ENCODE measurements at places on chromosomes 1 and 21.

DNA sequence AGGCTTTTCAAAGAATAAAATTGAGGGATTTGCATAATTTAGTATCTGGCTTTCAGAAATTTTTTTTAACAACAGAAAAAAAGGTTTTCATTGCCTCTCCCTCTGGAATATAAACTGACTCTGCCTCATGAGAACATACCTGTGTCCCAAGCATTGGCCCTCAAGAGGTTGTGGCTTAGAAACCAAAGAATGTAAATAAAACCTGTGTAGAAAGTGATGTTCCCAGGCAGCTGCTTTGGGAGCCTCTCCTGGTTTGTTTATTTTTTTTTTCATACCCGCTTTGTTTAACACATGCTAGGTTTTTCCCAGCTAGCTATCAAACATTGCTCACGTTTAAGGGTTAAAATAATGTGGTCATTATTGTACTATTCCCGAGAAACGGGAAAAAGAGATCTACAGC lies 40.5 kb upstream of the IFNAR2 start:
- no peak for DNase-seq

DNA sequence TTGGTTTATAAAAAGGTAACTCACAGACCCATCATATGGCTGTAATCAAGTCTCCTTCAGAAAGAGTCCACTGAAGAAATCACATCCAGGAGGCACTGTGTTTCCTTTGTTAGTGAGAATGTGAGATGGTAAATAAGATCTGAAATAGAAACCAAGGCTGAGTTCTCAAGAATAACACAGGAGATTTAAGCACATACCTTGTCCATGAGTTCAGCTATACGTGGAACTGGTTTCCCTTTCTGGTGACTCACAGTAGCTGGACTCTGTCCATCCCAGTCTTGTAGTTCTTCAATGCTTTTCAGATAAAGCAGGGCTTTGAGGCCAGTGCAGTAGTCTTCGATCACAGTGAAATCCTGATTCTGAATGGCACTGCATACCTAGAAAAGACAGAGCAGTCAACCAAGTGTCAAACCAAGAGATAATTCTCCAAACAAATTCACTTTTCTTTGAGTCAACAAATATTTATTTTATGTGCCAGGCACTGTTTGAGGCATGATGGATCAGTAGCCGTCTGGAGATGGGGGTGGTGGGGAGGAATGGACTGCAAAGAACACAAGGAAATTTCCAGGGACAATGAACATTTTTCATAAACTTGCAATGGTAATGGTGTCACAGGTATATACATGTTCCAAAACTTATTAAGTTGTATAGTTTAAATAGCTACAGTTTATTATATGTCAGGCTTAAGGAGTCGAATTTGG lies 471.4 kb downstream of the PTBP2 start:
- DNase-seq, result peak; percentile 83

DNA sequence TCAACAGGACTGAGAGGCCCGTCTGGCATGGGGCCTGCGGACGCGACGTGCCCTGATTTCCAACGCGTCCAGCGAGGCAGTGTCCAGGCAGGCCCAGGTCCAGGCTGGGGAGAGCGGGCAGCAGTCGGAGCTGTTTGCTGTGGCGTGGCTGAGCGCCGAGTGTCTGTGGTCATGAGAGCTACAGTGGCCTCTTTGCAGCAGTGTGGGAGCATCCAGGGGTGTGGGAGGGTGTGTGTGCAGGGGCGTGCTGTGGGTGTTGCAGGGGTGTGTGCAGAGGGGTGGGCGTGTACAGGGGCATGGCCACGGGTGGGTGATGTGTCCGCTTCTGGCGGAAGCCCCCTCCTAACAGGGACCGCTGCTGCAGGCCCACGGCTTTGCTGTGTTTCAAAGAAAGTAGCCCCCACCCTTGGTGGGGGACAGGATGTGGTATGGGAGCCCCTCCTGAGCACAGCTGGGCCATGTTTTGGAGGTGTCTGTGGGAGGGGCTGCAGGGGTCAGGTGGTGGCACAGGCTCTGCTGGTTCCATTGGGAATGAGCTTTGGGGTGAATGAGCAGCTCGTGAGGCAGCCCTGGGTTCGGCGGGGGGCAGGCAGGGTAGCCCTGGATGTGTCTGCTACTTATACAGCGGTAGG lies 17.7 kb downstream of the PLCH2 start:
- DNase-seq, result no peak

DNA sequence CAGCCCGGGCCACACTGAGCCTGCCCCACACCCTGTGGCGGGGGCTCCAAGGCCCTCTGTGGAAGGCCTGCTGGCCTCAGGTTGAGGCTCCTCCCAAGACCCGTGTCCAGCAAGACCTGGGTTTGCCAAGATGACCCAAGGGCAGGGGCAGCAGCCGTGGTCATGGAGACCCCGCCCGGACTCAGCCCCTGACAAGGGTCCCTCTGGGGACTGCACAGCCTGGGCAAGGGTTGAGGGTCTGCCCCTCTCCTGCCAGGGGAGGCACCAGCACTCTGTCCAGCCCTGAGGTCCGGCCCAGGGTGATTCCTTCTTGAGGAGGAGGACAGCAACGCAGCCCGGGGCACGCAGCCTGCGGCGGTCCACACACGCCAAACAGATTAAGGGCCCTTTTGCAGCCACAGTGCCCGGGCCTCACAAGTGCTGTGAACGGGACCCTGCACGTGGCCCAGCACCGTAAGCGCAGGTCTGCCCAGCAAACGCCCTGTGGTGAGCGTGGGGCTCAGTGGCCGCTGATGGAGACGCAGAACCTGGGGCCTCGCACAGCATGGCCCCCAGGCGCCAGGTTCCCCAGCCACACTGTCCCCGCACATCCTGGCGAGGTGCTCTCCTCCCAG lies 3.4 kb downstream of the SPATC1L start:
- no peak for DNase-seq

DNA sequence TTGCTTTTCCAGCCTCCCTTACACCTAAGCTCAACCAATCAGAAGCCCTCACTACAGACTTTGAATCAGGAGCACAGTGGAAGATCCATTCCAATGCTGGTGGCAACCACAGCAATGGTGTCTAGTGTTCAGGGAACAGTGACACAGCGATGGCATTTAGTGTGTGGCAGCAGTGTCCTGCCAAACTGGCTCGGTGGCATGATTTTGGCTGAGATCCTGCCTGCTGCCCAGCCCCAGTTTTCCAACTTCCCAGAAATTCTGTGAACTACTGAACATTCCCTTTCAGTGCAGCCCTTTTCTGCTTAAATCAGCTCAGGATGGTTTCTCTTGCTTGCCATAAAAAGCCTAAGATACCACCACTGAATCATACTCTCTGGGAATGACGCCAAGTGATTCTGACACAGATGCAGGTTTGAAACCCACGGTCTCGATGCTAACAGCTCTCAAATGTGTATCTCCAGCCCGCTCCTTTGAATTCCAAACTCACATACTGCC lies 8.8 kb downstream of the ASAP3 start:
- DNase-seq, result peak; percentile 68

- DNase-seq, result peak; percentile 41
Measured at GRCh38 chr21:35059742-35060141, 10.6 kb upstream of the RUNX1 start.

GRCh38 chr1:6414881-6415626 lies 4.7 kb downstream of the HES2 start:
- no peak for DNase-seq

GRCh38 chr1:51969038-51969705 lies 21.3 kb downstream of the RAB3B start:
- peak; percentile 73 for DNase-seq

- no peak for DNase-seq
Measured at GRCh38 chr1:20371883-20372282, 81.2 kb downstream of the VWA5B1 start.

DNA sequence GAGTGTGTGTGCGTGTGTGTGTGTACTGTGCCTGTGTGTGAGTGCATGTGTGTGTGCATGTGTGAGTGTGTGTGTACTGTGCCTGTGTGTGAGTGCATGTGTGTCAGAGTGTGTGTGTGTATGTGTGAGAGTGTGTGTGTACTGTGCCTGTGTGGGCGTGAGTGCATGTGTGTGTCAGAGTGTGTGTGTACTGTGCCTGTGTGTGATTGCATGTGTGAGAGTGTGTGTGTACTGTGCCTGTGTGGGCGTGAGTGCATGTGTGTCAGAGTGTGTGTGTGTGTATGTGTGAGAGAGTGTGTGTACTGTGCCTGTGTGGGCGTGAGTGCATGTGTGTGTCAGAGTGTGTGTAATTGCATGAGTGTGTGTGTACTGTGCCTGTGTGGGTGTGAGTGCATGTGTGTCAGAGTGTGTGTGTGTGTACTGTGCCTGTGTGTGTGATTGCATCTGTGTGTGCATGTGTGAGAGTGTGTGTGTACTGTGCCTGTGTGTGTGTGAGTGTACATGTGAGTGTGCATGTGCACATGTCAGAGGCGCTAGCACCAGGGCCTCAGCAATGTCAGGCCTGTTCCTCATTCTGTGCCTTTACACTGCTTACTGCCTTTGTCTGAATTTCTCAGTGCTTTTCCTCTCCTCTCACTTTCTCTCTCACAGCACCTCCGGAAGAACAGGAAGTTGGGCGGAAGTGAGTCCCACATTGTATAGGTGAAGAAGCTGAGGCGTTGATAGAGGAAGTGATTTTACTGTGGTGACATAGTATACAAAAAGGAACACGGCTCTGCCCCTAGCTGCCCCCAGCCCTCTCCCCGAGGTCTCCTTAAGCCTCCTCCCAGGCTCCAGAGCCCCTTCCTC lies 4.9 kb downstream of the SLC5A9 start:
- no peak for DNase-seq

DNA sequence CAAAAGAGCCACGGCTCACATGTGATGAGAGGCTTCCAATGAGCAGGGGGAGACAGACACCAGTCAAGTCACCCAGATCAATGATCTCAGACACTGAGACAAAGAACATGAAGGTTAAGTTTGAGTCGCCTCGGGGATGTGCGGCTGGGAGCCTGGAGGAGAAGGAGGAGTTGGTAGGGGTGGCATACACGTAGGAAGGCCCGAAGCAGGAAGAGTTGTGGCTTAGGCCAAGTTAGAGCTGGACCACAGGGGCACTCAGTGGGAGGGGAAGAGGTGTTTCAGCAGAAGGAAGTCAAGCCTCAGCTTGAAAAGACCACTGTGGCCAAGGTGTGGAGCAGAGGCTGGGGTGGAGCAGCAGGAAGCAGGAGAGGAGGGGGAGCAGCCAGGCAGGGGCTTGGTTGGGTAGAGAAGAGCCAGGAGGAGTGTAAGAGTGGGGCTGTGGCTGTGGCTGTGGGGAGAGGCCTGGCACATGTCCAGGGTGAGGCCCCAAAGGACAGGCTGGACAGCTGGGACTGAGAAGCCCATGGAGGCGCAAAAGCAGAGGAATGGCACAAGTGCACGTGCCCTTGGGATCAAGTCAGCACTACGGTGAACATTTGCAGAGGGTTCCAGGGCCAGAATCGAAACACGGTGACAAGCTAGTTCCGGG lies 27.6 kb downstream of the CTNNBIP1 start:
- no peak for DNase-seq

- no peak for DNase-seq
Measured at GRCh38 chr21:36454093-36454531, 25.8 kb downstream of the CLDN14 start.

- no peak for DNase-seq
Measured at GRCh38 chr1:170415710-170416372, 116.1 kb upstream of the GORAB start.

GRCh38 chr1:39288735-39289465 lies 84.4 kb downstream of the MACF1 start:
- DNase-seq, result no peak

DNA sequence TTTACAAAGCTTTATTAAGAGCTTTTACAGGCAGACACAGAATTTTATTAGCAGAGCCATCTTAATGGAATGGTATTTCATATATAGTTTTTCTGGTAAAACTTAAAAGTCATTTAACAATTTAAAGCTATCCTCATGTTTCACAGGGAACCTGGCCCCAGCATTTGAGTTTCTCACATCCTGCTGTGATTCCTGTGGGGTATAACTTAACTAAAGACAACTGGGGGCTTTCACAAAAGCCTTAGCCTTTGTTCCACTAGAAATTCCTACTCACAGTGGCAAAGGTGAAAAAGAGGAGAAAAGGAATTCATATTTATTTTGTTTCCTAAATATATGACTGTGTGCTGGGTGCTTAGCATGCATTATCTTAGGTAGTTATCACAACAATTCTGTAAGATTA lies 233.9 kb downstream of the DENND1B start:
- DNase-seq, result no peak

DNA sequence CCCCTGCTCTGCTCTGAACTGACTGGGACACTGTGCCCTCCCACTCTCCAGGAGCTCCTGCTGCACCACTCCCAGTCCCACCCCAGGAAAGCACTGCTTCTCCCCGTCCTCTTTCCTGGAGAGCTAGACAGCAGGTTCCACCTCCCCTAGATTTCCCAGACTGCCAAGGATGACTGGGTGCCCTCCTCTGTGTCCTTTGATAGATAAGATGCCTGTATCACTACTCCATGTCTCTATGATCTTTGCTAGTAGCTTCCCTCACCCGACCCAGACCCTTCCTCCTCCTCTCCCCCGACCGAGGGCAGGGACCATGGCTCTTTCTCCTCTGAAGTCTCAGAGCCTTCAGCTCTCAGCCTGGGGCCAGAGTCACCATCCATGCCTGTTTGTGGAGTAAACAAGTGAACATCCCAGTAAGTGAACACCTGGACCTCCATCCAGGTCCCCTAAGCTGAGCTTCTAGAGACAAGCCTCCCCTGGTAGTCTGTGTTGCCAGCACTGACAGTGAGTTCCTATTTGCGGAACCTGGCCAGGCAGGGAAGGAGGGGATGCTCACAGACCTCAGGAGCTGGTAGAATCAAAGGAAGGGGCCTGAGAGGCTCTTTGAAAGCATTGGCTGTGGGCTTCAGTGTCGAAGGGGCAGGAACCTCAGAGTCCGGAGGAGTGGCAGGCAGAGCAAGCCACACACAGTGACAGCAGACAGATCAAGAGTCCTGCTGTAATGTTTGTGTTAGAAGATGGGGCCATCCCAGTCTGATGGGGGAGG lies 104.0 kb downstream of the PAX7 start:
- DNase-seq, result no peak
